ENCODE measurements at places on chromosomes 16 and 17. TPM values are rescaled to one million over a fixed set of nuclear protein-coding genes. Genes with fewer than 3 reads are reported as not detected.

GRCh38 chr17:42182927-42183734 is 2.1 kb downstream of the HCRT start:
- DNase-seq, result no peak

Gene TNFSF12
- polyA plus RNA-seq, result 49.5 TPM

GRCh38 chr16:3982216-3982615 is 101.7 kb upstream of the CREBBP start:
- DNase-seq, result no peak

Gene TEX19
- not detected for polyA plus RNA-seq

Gene SLC4A1
- polyA plus RNA-seq, result not detected

DNA sequence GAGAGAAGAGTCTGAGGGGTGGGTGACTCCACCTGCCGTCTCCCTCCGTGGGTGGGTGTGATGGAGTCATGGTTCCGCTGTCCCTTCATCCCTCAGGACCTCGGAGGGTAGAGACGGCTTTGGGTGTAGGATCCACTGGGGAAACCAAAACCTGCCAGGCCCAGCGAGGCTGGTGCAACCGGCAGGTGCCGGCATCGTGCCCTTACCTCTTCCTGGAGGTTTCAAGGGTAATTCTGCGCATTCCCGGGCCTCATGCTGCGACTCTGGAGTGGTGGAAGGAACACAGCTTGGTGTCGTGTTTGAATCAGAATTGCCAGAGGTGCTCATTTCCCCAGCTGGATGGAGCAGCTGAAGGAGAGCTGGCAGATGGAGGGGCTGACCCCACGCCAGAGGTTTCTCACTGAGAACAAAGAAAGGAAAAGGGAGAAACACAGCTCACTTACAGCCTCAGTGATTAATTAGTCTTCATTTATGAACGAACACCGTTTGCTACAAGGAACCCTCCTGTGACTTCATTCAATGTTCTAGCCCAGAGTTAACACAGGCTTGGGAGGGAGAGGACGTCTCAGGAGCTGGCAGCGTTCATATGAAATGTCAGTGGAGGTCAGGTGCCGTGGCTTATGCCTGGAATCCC is 16.3 kb upstream of the ATP2A3 start:
- DNase-seq, result no peak

- DNase-seq, result no peak
Observed at GRCh38 chr16:64969221-64969620, 152.6 kb downstream of the CDH11 start.

Gene VPS9D1
- 15.6 TPM for polyA plus RNA-seq

Gene WNT3
- polyA plus RNA-seq, result 2.8 TPM

Gene ALOX12
- not detected for polyA plus RNA-seq

DNA sequence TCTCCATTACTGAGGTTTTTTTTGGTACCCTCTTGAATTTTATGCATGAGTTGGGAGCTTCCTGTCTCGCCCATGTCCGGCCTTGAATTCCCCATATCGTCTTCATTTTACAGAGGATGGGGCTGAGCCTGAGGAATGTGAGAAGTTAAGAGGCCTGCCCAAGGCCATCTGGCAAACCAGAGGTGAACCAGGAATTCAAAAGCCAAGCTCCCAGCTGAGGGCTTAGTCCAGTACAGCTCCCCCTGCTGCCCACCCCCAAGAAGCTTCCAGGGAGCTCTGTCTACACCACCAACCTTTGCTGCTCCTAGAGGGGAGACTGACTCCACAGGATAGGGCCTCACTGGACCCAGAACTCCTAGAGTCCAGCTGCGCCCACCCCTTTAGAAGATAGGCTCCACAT is 20.7 kb upstream of the C16orf78 start:
- no peak for DNase-seq

Gene NUP85
- 74.1 TPM for polyA plus RNA-seq

- no peak for DNase-seq
Observed at GRCh38 chr16:58243528-58244004, 45.7 kb upstream of the CSNK2A2 start.

Gene TPSG1
- polyA plus RNA-seq, result not detected

GRCh38 chr17:3838206-3838605 is 7.8 kb downstream of the NCBP3 start:
- no peak for DNase-seq

Gene LAT
- polyA plus RNA-seq, result 6.3 TPM

DNA sequence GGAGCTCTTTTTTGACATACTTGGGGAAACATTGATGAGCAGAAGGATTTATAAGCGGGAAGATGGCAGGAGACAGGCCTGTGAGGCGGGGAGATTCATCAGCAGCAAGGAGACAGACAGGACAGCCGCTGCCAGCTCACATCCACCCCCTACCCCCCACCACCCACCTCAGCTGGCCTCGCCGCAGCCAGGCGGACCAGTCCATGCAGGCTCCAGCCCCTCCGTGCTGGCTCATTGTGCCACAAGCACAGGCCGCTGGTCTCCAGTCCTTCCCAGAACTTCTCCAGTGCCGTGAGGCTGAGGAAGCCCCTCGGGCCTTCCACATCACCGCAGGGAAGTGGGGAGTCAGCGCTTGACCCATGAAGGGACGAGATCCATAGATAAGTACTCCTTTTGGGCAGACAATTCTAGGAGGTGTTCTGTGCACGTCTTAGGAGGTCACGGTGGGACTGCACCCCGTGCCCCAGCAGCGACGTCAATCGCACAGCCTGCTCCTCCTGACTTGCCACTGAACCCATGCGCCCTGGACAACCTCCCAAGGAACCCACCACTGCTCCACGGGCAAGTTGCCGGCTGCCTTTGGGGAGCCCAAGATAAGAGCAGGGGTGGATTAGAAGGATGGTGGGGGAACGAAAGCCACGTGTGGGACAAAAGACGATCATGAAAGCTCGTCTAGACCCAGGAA is 323.6 kb downstream of the C16orf95 start:
- DNase-seq, result no peak

- no peak for DNase-seq
Observed at GRCh38 chr17:17467016-17467415, 9.8 kb upstream of the MED9 start.

Gene MAPT
- polyA plus RNA-seq, result 0.16 TPM

GRCh38 chr16:2977440-2977839 is 2.8 kb downstream of the PKMYT1 start:
- DNase-seq, result no peak

Gene GNAO1
- polyA plus RNA-seq, result 6.2 TPM

Gene NME3
- polyA plus RNA-seq, result 34.3 TPM

DNA sequence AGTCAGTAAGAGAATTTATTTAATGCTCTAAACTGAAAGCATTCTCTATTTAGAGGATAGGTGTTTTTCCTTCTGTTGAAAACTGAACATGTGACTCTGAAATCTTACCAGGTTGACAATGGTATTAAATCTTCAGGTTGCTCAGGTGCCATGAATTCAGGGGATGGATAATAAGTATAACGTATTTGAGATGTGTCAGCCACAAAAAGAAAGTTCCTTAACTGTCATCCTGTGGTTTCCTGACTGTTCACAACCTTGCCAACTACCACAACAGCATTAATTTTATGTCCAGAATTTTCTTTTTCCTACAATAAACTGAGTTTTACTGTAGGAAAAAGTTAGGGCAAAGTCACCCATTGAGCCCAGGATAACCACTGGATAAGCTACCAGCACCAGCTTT is 243.3 kb upstream of the PSMD7 start:
- DNase-seq, result no peak

All from BJ (cell line).